AG04450 (cell line): ENCODE measurements at places on chromosomes 1 and 21. TPM values are rescaled to one million over a fixed set of nuclear protein-coding genes. Genes with fewer than 3 reads are reported as not detected.

Gene CELA3A
- polyA plus RNA-seq = not detected in 2 replicates

- no peak for DNase-seq
These were observed 141.2 kb downstream of the SLC44A5 start for GRCh38 chr1:75469586-75470173.

DNA sequence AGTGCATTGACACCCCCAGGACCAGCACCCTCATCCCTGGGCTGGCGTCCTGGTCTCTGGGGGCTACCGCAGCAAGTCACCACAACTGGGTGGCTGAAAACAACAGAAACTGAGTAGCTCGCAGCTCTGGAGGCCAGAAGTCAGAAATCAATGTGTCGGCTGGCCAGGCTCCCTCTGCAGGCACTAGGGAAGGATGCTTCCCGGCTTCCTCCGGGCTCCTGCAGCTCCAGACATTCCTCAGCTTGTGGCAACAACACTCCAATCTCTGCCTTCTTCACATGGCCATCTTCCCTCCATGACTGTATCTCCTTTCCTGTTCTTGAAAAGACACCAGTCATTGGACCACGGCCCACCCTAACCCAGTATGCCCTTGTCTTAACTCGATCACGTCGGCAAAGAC, 224.2 kb downstream of the NPHP4 start:
- DNase-seq = no peak

Gene UBL4B
- not detected in 2 replicates for polyA plus RNA-seq

DNA sequence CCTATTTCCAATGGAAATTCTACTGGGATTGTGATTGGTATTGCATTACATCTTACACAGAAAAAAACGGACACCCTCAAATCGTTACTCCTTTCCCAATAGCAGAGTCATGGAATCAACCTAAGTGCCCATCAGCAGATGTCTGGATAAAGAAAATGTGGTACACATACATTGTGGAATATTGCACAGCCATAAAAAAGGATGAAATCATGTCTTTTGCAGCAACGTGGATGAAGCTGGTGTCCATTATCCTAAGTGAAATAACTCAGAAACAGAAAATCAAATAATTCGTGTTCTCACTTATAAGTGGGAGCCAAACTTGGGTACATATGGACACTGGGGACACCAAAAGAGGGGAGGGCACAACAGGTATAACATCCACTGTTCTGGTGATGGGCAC, 14.3 kb downstream of the HMGN1 start:
- DNase-seq = no peak

GRCh38 chr1:207644166-207644851, 624 bp upstream of the CR1L start:
- no peak for DNase-seq

- DNase-seq = no peak
These were observed 143.1 kb downstream of the HLX start for GRCh38 chr1:221022331-221022730.

Gene DIO1
- polyA plus RNA-seq = not detected in 2 replicates

DNA sequence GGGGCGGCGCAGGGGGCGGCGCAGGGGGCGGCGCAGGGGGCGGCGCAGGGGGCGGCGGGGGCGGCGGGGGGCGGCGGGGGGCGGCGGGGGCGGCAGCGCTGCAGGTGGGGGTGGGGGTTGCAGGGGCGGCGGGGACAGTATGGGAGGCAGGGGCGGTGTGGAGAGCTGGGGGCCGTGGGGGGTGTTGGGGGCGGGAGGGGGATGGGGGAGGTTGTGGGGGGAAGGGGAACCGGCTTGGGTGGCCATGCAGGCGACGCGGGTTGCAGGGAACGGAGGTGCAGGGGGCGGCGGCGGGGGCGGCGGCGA, 13.0 kb upstream of the SLC19A1 start:
- DNase-seq = no peak

- peak; percentile 79 for DNase-seq
These were observed 28.3 kb upstream of the RAB3GAP2 start for GRCh38 chr1:220300442-220301121.

- DNase-seq = no peak
These were observed 88.1 kb upstream of the C1orf21 start for GRCh38 chr1:184298440-184299405.

DNA sequence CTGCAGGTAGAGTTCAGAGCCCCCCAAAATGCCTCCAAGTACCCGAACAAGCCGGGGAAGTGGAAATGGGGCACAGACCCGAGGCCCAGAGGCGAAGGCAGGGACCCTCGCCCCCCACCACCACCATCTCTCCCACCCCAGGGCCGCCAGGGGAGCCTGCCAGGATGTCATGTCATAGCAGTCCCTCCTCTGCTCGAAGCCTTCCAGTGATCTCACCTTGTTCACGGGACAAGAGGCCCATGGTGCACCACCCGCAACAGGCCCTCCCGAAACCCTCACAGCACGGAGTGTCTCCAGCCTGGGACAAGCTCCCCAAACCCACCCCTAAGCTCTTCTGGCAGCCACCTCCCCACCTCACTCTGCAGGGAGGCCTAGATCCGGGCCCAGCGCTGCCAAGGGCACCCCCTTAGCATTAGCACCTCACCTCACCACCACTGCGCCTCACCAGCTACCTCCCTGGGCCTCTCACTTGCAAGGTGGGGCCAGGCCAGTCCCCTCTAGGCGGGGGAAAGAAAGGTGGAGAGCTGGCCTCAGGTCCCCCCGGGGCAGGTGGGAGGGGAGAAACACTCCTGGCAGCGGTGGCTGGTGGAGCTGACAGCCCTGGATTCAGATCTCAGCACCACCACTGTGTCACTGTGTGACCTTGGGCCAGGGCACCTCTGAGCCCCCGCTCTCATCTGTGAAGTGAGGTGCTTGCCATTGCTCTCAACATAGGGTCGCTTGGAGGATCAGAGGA, 13.3 kb downstream of the CHD5 start:
- DNase-seq = no peak

Gene LRRC8C
- polyA plus RNA-seq = 15.3 and 19.4 TPM in 2 replicates

DNA sequence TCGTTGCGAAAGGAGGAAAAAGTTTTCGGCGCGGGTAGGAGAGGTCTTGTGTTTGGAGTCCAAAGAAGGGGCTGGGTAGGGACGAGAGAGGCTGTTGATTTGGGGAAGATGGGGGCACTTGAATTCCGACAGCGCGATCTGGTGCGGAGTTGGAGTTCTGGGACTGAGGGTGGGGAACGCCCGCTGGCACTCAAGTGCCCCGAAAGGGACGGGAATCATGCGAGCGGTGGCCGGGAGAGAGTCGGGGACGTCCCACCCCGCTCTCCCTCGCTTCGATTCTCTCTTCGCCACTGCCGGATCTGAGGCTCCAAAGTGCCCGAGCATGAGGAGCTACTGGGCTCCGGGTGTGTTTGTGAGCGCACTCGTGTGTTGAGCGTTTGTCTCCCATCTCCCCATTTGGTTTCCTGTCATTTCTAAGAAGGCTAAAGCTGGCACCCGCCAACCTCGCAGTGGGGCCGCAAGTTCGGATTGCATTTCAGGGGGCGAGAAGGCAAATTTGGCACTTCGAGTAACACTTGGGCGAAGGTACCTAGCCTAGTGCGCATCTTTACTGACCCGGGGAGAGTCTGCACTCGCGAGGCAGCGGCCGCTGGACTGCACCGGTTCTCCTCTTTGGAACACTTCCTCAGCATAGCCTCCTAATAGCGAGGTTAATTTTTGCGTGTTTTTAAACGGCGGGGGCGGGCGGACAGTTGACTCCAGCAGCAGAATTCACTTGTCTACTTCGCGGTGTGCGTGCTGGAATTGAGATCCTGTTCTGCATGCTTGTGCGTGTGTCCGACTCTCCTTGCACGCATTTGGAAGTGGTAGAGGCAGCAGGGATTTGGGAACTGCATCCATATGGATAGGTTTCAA, 1.2 kb downstream of the CHRM3 start:
- DNase-seq = no peak

- no peak for DNase-seq
These were observed 562 bp downstream of the SYTL1 start for GRCh38 chr1:27342391-27342777.

DNA sequence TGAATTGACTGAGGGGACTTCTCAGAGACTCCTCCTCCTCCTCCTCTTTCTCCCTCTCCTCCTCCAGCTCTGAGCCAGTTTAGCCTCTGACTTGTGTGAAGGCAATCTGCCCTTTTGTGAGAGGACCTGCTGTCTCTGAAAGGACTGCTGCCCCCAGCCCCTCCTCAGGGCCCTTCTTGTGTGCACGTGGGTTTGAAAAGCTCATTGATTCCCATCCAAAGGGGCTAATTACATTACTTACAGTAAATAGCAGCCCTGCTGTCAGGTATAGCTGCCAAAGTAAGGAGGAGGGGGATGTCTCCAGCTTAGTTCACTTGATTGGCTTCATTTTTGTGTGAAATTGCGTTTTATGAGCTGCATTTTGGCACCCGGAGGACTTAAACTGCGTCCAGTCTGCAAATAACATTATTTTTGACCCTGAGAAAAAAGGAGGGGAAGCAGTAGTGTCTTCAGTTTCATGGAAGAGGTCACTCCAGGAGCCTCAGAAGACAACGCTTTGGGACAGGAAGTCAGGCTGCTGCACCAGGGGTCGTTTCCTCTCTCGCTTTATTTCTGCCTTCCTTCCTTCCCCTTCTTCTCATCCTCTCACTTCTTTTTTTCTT, 1.8 kb upstream of the LHX9 start:
- DNase-seq = no peak

- no peak for DNase-seq
These were observed 17.1 kb upstream of the FUCA1 start for GRCh38 chr1:23885222-23885621.

- DNase-seq = peak; percentile 15
These were observed 357.8 kb downstream of the SIPA1L2 start for GRCh38 chr1:232271991-232272589.

Gene TDRD10
- not detected in 2 replicates for polyA plus RNA-seq

Gene COL6A1
- polyA plus RNA-seq = 493 and 591 TPM in 2 replicates

- no peak for DNase-seq
These were observed 28.1 kb upstream of the SNX27 start for GRCh38 chr1:151583796-151584195.

GRCh38 chr1:46148318-46148717, 15.9 kb upstream of the PIK3R3 start:
- DNase-seq = no peak

Gene NIT1
- 19.2 and 24.3 TPM in 2 replicates for polyA plus RNA-seq

- DNase-seq = no peak
These were observed 181.6 kb downstream of the RASAL2 start for GRCh38 chr1:178275553-178275952.

Gene PLA2G2A
- polyA plus RNA-seq = not detected in 2 replicates

DNA sequence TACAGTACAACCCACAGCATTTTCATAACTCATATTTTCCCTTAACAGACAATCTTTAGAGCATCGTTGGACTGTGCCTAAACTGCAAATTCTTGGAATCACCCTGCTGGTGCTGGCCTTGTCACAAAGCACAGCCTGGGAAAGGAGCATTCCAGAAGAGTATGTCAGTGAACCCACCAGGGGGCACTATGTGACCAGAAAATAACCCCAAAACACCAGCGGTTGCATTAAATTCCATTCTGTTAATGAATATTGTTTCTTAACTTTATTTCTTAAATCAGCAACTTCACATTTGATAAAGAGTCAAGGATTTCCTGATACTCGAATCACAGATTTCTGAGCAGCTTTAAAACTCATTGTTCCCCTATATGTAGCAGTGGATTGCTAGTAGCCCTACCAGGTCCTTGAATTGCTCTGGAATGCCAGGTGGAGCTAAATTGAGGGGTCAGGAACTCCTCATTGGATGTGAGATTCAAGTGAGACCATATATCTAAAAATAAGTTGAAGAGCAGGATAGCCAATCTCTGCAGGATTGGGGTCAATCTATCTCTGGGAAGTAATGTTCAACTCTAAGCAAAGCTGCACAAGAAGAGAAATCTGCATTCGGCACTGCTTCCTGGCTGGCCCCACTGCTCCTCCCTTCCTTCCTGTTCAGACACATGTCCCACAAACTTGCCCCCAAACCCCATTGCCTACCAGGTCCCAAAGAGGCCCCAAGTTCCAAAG, 12.7 kb upstream of the RAB4A start:
- peak; percentile 30 for DNase-seq

- no peak for DNase-seq
These were observed 5.6 kb downstream of the GNG12 start for GRCh38 chr1:67827688-67828087.

DNA sequence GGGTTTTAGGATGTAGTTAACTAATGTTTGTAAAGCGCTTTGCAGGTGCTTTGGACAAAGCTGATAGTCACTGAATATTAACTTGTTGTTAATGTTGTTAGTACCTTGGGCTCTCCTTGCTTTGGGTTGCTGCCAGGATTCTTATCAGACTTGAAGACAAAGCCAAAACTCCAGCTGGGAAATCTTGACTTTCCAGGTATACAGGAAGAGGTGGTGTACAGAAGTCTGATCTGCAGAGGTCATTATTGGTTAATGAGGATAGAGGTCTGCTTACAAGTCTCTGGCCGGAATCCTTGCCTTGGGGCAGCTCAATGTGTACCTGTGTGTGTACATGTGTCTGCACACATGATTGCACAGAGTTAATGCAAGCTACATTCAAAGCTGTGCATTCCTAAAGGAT, 96.0 kb upstream of the POU3F1 start:
- no peak for DNase-seq

DNA sequence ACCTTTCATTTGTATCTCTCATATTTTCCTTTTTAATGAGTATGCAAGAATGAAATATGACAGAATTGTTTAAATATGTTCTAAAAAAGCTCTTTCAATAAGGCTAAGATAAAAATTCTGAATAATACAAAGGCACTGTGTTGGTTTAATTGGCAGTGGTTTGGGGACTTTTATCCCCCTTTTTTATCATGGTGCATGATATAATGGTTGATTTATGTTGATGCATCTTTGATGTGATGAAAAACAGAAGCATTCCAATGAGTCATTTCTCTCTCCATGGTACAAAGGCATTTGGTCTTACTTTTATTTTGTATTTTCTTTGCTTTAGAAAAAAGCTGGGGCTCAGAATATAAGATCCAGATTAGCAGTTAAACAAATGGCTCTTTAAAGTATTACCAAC, 127.2 kb upstream of the GREM2 start:
- no peak for DNase-seq

DNA sequence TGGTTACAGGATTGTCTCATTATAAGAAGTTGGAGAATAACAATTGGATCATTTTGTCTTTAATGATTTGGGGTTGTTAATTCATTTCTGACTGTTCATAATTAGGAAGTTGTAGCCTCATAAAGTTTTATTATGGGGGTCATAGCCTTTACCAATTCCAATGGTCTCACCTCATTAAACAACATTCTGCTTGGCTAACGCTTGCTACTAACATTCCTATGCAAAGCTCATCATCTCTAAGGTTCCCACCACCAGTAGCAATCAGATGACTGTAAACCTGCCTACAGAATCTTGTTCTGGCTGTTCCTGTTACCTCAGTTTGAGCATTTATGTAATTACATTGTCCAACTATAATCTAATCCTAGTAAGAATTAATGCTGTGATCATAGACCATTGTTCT, 60.2 kb downstream of the ODF2L start:
- DNase-seq = no peak
